ENCODE measurements at places on chromosomes 4 and X. TPM values are rescaled to one million over a fixed set of nuclear protein-coding genes. Genes with fewer than 3 reads are reported as not detected.
A peak's percentile ranks its signal among the peaks of the same experiment; 100 is the strongest.

DNA sequence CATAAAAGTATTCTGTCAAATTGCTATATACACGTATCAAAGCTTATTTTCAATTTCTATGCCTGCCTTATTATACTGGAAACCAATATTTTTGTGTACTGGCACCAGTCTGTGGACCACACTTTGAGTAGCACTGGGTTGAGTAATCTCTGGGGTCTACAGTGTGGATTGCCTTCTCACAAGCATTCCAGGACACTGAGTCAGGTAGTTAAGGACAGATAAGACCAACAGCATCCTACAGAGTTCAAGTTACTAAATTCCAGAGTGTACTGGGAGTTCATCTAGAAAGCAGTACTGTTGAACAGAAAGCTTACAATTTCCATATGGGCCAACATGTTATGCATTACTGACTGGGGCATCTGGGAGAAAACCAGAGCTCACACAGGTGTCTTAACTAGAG lies 61.8 kb downstream of the VMA21 start:
- no peak for DNase-seq

- peak; percentile 39 for DNase-seq
These were observed 6.3 kb downstream of the AREG start for GRCh38 chr4:74451214-74451661.

- DNase-seq: no peak
These were observed 1.5 kb downstream of the LAP3 start for GRCh38 chr4:17578482-17578891.

DNA sequence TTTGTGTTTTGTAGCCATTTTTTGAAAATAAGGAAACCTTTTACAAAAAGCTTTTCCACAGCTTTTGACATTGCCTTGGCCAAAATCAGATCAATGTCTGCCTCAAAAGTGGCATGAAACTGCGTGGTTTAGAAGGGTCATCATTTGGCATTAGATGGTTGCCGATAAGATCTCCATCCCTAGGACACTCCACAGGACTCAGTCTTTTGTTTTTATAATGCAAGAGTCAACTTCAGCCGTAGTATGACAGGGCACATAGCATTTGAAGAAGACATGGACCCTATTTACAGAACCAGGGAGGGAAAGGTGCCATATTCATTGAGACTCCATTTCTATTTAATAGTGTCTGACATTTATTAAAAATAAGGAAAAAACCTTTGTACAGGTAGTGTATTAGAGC lies 1.3 kb downstream of the RTL8A start:
- DNase-seq: no peak

GRCh38 chrX:17743913-17744312 lies 6.6 kb downstream of the SCML1 start:
- no peak for DNase-seq

- DNase-seq: no peak
These were observed 168.6 kb downstream of the PPP3CA start for GRCh38 chr4:101178731-101179130.

- no peak for DNase-seq
These were observed 78.8 kb upstream of the TEX13A start for GRCh38 chrX:105299286-105299685.

Gene TMEM144
- total RNA-seq: 3.4 TPM

Gene PRAF2
- total RNA-seq: 5.9 TPM

Gene PFKFB1
- not detected for total RNA-seq

Gene BMX
- total RNA-seq: 209 TPM

Data from pulmonary artery endothelial cell (primary cell).